GM19239 (cell line): ENCODE measurements at places on chromosomes 12 and 14.

- DNase-seq = no peak
These were observed 14.2 kb upstream of the SLC24A4 start for GRCh38 chr14:92308716-92309115.

- DNase-seq = no peak
These were observed 501.1 kb downstream of the VRK1 start for GRCh38 chr14:97298331-97298730.

DNA sequence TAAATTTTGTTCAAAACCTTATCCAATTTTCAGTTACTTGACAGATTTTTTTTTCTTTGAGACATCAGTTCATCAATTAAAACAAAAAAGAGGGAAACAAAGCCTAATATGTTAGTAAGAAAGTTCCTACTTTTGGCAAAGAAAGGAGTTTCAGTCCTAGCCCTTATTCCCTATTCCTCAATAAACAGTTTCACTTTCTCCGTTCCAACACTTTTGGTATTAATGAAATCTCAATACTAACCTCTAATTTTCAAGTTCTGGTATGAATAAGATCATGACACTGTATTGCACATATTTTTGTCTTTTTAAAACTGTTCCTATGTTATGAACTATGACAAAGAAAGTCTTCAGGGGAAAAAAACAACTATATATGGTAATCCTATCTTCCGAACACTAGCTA is 48.4 kb downstream of the RPS6KA5 start:
- DNase-seq = no peak

DNA sequence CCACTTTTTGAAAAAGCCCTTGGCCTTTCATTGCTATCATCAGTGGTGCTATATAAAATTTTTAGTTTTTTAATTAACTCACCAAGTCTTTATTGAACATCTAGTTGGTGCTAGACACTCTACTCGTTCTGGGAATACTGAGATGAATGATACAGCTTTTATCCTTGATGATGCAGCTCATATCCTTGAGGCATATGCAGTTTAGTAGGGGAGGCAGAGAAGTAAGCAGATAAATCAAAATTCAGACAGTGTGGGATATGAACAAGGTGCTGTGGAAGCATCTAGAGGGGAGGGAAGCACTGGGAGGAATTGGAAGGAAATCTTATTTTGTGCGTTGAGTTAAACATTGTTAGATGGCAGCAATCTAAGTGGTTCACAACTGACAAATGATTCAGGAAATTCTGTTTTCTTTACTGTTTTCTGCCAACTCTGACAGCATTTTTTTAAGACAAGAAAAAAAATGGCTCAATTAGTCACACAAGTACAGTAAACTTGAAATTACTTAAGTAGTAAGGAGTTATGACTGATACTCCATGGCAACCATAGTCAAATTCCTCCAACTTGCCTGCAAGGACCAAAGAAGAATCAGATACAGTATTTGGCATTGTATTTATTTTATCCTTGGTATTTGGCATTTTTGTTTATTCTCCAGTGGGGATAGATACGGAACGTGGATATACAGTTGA is 119.2 kb downstream of the TMTC2 start:
- no peak for DNase-seq

- DNase-seq = no peak
These were observed 498 bp downstream of the PIANP start for GRCh38 chr12:6699989-6700645.
